AG04450 (cell line): ENCODE measurements at places on chromosomes 6 and 20.

DNA sequence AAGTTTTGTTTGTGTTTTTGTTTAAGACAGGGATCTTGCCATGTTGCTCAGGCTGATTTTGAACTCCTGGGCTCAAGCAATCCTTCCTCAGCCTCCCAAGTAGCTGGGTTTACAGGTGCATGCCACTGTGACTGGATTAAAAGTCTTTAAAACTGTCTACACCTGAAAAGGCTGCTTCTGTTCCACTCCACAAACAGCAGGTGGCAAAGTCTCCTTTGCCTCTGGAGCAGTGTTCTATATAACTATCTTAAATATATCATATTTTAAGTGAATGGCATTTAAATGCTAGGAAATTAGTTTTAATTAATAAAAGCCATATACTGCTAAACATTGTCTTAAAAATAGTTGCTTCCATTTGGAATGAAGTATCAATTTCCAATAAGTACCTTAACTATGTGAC is 89.2 kb upstream of the BCLAF1 start:
- DNase-seq = no peak

DNA sequence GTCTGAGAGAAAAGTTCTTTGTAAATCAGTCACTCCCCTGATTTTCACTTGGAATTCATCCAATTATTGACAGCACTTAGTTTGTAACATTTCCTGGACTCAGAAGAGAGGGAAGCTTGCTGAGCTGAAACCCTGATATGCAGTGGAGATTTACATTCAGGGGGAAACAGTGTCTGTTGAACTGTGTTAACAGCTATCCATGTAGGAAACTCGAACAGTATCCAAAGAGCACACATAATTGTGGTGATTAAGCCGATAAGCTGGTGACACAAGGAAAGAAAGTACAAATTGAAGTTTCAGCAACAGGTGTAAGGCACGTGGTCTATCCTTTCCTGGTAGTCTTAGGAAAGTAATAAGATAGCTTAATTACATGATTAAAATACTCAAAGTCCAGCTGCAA is 78.1 kb upstream of the FLRT3 start:
- no peak for DNase-seq

DNA sequence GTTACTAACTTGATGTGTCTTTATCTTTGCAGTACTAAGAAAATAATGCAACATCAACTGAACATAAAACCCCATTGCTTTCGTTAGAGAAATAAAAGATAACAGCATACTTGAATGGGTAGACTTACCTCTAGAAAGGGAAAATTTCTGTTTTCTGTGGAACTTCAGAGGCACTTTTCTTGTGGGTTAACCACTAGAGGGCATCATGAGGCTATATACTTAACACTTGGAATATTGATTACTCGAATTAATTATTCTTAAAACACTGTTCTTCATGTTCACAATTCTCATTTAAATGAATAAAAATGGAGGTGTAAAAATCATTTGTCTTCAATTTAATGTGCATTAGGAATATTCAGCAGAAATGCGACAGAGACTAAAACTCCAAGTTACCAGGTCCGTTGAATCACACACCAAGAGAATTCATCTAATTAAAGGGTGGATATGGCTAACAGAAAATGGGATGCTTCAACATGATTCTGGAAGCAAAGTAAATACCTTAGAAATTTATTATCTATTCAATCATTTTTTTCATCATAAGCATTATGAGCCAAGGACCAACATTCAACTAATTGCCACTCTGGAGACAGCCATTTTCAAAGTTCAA is 330.8 kb upstream of the PREP start:
- no peak for DNase-seq

GRCh38 chr20:52972190-52972937 is at the start of gene TSHZ2:
Gene TSHZ2 (plus strand): TSS chr20:52972358. CDS start chr20:52973294, 936 bp downstream.
- DNase-seq = no peak

- DNase-seq = no peak
Measured at GRCh38 chr20:57205606-57206219, 60.7 kb downstream of the BMP7 start.

- no peak for DNase-seq
Measured at GRCh38 chr6:18121580-18122127, 823 bp downstream of the NHLRC1 start.

GRCh38 chr6:37072526-37072925 is 67.1 kb downstream of the FGD2 start:
- DNase-seq = no peak

- DNase-seq = no peak
Measured at GRCh38 chr6:167285077-167285770, 5.9 kb upstream of the UNC93A start.

DNA sequence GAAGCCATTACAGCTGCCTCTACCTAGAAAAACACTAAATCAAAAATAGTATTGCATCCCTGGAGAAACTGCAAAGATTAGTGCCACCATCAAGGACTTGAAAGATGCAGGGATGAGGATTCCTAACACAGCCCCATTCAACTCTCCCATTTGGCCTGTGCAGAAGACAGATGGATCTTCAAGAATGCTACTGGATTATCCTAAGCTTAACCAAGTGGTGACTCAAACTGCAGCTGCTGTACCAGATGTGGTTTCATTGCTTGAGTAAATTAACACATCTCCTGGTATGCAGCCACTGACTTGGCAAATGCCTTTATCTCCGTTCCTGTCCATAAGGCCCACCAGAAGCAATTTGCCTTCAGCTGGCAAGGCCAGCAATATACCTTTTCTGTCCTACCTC is 117.4 kb downstream of the TBC1D32 start:
- peak; percentile 1 for DNase-seq

- DNase-seq = peak; percentile 99
Measured at GRCh38 chr6:77456531-77457248, 6.6 kb downstream of the HTR1B start.

- no peak for DNase-seq
Measured at GRCh38 chr20:48826883-48827771, 672 bp downstream of the PREX1 start.

DNA sequence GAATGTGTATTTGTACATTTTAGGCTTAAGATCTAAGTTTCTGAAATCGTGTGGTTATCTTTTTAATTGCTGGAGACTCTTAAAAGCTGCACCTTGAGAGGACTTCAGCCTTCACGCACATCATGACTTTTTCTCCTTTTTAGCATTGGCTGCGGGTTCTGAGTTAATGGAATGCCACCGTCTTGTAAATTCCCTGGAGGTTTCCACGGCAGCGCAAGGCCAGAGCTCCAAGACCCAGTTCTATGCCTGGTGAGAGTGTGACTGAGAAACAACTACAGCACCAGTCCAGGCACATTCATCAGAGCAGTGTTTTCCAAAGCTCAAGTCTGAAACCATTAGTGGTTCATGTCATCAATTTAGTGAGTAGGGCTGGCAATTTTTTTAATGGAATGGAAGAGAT is 23.0 kb downstream of the PRR18 start:
- no peak for DNase-seq

DNA sequence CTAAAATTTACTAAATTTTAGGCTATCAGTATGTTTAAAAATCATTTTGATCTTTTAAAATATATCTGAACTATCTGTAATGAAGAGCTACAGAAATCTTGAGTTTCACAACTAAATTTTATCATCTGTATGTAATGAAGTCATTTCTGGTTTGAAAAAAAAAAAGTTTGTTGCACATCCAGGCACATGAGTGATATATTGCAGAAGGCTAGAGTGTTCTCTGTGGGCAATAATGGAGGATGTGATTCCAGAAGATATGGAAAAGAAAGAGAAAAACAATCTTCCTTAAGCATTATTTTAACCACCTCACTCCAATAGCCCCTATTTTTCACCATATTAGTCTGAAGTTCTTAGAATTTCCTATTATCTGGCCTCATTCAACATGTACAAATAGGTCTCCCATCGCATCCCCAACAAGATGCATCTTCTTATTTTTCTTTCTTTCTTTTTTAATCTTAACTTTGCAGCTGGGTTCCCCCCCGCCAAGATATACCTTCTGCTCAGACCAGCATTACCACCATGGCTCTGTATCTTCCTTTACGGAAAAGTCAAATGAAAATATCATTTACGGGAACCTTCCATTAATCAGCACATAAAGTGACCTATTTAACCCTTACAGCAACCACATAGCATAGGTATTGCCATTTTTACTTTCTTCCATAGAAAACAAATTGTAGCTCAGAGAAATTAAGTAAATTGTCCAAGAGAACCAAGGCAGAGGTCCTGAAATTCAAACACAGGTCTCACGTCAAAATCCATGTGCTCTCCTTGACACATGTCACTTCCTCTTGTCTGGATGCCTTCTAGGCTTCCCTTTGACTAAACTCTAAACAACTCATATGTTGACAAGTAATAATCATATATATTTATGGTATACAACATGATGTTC is 116.9 kb downstream of the KIF13A start:
- DNase-seq = no peak

DNA sequence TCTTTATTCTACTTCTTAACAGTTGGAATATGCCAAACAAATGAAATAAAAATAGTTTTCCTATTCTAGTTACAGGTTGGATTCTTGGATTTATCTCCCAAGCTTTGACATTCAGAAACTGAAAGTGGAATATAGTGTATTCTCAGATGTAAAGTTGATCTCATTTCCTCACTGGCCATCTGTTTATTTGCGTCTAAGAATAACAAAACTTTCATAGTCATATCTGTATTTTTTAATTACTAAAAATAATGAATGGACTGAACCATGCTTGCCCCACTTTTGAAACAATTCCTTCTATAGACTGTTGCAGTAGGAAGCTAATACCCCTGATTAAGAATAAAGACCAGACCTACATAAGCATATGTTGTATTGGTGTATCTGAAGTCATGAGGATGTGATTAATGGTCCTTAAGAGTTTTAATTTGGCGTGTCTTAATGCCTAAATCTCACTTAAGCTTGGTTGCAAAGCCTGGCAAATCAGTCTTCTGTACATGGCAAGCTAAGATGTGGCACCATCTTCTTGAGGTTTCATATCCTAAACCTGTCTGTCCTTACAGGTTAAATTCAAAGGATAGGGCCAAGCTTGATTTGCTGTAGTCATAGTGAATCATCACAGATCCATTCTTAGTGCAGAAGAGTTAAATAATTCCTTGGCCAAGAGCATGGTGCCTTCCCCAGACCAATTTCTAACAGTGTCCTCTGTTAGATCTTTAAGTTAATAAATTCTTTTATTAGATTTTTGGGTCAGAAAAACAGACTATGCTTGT is 58.9 kb downstream of the FOXO3 start:
- DNase-seq = no peak

- DNase-seq = no peak
Measured at GRCh38 chr6:7183707-7184106, 75.9 kb downstream of the RREB1 start.

- DNase-seq = no peak
Measured at GRCh38 chr20:62598761-62599194, 43.5 kb upstream of the SLCO4A1 start.

DNA sequence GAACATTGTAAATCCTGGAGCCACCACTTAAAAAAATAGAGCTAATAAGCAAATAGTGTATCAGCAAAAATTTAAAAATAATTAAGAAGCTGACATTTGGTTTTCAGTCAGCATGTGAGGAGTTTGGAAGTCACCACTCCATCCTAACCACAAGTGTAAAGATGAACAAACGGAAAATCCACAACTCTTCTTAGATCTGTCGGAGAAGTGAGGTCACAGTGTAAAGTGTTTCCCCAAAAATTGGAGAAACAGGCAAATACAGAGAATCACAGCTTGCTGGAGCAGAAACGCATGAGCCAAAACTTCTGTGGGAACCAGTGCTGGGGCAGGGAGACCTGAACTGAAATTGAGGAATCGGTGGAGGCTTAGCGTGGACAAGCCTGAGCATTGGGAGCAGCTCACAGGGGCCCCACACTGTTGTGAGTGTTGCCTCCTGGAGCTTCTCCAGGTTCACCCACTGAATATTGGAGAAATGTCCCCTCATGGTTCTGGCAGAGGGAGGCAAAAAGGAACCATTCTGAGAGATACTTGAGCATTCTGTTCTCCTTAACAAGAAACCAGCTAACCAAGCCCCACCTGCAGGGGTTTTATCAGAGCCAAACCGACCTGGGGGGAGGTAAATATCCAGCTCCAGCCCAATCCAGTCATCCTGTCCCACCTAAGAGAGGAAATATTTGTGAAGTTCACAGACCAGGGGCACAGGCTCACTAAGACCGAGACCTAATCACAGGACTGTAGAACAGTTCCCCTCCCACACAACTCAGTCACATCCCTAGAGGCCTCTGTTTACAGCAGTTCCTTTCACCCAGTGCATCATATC is 192.0 kb downstream of the ERMARD start:
- no peak for DNase-seq

- peak; percentile 23 for DNase-seq
Measured at GRCh38 chr6:28489366-28490204, 26.0 kb downstream of the GPX6 start.

DNA sequence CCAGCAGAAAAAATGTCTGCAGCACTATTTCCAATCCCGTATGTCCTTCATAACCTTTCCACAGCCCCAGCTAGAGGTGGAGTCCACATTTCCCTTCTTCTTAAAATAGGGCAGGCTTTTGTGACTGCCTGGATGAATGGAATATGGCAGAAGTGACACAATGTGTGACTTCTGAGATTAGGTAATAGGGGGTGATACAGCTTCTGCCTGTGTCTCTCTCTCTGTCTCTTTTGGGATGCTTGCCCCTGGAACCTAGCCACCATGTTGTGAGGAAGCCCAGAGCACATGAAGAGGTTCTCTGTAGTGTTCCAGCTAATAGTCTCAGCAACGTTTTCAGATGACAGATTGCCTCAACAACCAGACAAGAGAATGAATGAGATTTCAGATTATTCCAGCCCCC is 51.4 kb downstream of the CLIC5 start:
- DNase-seq = no peak

- no peak for DNase-seq
Measured at GRCh38 chr6:41940759-41941279, 789 bp downstream of the CCND3 start.

GRCh38 chr6:16217156-16217721 is 21.1 kb upstream of the GMPR start:
- DNase-seq = no peak

DNA sequence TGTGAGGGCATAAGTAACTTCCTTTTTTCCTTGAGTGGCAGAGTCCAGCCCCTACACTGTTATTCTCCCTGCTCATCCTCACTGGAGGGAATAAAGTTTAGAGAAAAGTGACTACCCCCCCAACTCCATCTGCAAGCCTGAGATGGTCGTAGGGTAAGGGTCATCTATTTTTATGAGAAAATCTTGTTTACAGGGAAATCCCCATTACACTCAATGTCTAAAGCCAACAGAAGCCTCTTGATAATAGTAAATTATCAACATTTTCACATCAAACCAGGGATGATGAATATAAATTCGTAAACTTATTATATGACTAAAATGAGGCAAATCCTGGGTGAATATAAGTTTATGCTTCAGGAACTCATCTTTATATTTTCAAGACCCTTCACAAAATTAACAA is 174.0 kb upstream of the KCNK16 start:
- no peak for DNase-seq

- DNase-seq = no peak
Measured at GRCh38 chr20:30816182-30816645, 441.2 kb upstream of the DEFB115 start.
